ENCODE measurements at places on chromosomes 13 and 19.

DNA sequence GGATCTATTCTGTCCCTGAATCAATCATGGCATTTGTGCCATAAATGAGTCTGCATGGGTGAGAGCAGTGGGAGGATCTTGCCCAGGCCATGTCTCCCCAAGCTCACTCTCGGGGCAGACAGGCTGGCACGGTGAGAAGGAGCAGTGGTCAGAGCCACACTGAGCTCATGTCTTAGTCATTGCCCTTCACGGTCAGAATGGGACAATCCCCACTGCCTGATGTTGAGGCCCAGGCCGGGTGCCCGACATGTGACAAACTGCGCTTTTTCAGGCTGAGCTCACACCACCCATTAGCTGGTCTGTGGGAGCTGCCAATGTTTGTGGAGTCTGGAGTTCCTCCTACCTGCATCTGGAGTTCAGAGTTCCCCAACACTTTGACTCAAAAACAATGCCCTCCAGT is 481.9 kb downstream of the COG6 start:
- no peak for DNase-seq

DNA sequence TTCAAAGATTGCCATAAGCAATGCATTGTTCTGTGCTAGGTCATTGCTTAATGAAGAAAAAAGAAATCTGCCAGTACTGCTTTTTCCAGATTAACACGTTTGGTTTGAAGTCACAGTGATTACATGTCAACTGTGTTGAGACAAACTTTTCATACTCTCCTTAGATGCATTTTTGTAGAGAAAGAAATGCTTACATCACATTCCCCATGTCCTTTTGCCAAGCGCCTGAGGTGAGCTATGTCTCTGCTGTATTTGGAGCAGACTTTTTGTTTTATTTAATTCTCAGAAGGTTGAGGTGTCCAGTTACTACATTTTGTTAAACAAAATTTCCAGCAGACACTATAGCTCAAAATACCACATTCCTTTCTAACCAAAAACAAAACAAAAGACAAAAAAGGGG is 16.2 kb downstream of the LACC1 start:
- no peak for DNase-seq

GRCh38 chr19:15471639-15472101 is 7.3 kb upstream of the RASAL3 start:
- DNase-seq: no peak

DNA sequence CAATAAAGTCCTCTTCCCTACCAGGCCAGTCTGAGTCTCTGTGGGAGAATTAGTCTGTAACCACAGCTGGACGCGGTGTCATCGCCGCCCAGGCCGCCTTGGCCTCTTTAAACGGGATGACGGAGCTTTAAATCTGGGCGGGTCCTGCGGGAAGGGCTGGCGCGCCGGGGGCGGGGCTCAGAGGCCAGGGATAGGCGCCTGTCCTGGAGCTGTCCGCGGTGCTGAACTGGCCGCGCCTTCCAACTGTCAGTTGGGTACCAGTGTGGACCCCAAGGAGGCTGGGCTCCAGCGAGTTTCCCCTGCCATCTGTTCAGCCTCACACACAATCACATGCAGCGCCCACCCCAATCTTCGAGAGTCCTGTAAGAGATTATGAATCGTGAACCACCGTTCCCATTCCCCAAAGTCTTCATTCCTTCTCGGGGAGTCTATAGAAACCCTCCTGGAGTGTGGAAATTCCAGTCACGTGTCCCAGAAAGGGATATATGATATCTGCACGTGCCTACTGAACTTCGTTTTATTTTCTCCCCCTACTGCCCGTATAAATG is 11.5 kb downstream of the APLP1 start:
- peak; percentile 74 for DNase-seq

DNA sequence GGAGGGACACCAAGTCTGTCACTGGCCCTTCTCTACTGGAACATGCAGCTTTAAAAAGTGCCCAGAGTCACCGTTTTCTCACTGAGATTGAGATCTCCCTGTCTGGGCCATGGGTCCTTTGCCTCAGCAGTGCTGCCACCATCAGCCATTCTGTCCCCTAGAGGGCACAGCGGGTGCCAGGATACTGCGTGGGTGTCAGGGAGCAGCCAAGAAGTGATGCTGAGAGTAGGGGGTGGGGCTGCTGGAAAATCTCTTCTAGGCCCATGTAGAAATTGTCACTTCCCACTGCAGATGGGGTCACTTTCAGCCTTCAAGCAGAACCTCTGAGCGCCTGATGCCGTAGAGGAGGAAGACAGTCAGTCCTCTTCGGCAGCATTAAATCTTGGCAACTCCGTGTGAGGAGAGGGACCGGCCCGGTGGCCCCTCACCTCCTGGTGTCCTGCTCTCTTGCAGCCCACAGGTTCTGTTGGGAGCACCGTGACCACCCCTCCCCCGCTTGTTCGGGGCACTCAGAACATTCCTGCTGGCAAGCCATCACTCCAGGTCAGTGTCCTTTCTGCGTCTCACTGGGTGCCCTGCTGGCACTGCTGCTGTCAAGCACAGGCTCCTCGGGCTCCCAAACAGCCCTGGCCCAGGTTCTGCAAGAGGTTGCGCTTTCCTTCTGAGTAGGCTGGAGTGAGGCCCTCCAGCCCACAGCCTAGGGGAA is 21.4 kb downstream of the TSSK6 start:
- no peak for DNase-seq

DNA sequence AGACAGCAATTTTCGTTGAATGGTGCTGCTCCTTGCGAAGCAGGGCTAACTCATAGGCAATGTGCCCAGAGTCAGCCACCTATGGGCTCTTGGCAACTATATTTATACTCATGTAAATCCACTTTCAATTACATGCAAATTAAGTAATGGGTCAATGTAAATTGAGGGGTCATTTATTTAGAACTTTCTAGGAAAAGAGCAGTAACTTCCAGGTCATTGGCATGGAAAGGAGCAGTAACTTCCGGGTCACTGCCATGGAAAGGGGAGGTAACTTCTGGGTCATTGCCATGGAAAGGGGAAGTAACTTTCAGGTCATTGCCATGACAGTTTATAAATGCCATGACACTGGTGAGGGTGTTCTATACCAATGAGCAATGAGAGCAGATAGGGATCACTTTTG is 11.6 kb downstream of the KLK4 start:
- DNase-seq: no peak

- no peak for DNase-seq
Observed at GRCh38 chr13:33376212-33376611, 90.7 kb upstream of the STARD13 start.

- no peak for DNase-seq
Observed at GRCh38 chr13:99614465-99614885, 113.2 kb downstream of the TM9SF2 start.

- no peak for DNase-seq
Observed at GRCh38 chr13:25192052-25192451, 20.0 kb upstream of the AMER2 start.

GRCh38 chr13:99225078-99225477 is 24.4 kb downstream of the UBAC2 start:
- no peak for DNase-seq

GRCh38 chr19:58581227-58582141 is 8.3 kb upstream of the MZF1 start:
- peak; percentile 85 for DNase-seq

DNA sequence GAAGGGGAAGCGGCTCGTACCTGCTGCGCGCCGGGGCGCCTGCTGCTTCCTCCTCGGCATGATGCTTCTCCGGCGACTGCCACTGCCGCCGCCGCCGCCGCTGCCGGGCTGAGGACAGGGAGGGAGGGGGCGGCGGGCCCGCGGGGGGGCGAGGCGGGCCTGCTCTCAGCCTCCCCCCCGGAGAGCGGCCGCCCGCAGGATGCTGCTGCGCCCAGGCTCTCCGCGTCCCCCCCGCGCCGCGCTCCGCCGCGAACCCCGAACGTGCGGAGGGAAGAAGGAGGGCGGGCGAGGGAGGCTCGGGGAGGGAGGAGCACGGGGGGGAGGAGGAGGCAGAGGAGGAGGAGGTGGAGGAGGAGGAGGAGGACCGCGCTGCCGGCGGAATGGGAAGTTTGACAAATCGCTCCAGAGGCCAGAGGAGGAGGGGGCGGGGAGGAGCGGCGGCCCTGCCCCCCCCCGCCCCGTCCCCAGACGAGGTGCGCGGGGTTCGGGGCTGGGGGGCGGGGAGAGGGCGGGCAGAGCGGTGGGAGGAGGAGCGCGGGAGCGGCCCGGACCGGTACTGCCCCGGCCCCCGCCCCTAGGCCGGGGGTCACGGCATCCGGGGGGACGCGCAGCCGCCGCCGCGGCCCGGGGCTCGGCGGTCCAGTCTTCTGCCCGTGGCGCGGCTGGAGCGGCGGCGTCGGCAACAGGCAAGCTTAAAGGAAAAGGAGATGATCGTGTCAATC is at the start of gene TSHZ3:
Gene TSHZ3, minus strand, starts transcription at position 277 of the 722 bp plus-strand sequence. Its CDS starts 217 bp downstream, at position 60.
- DNase-seq: no peak

- DNase-seq: peak; percentile 40
Observed at GRCh38 chr19:2494447-2495129, 18.7 kb downstream of the GADD45B start.

- DNase-seq: peak; percentile 89
Observed at GRCh38 chr19:41353466-41354342, at the start of gene TGFB1. TGFB1 (minus strand) TSS chr19:41353922; CDS start chr19:41353044, 878 bp downstream.

DNA sequence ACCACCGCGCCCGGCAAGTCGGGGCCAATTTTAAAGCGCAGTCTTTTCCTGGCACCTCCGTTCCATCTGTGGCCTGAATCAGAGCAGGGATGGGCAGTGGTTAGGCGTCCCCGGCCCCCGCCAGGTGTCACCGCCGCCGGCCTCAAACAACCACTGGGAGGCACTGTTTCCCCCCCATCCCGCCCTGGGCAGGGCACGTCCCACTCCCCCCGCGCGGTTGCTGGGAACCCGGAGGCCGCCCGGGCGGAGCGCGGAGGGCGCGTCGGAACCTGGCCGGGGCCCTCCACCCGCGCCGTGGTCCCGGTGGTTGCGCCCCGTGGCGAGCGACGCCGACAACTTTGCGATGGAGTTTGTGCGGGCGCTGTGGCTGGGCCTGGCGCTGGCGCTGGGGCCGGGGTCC is at the start of gene GRIN3B:
Gene GRIN3B, plus strand, starts transcription at position 325 of the 400 bp plus-strand sequence. Its CDS starts 19 bp downstream, at position 344.
- peak; percentile 55 for DNase-seq

DNA sequence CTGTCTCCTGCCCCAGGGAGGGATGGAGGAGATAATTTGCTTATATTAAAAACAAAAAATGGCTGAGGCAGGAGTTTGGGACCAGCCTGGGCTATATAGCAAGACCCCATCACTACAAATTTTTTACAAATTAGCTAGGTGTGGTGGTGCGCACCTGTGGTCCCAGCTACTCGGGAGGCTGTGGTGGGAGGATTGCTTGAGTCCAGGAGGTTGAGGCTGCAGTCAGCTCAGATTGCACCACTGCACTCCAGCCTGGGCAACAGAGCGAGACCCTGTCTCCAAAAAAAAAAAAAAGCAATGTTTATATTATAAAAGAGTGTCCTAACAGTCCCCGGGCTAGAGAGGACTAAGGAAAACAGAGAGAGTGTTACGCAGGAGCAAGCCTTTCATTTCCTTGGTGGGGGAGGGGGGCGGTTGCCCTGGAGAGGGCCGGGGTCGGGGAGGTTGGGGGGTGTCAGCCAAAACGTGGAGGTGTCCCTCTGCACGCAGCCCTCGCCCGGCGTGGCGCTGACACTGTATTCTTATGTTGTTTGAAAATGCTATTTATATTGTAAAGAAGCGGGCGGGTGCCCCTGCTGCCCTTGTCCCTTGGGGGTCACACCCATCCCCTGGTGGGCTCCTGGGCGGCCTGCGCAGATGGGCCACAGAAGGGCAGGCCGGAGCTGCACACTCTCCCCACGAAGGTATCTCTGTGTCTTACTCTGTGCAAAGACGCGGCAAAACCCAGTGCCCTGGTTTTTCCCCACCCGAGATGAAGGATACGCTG is 184.0 kb downstream of the KDM4B start:
- DNase-seq: no peak

DNA sequence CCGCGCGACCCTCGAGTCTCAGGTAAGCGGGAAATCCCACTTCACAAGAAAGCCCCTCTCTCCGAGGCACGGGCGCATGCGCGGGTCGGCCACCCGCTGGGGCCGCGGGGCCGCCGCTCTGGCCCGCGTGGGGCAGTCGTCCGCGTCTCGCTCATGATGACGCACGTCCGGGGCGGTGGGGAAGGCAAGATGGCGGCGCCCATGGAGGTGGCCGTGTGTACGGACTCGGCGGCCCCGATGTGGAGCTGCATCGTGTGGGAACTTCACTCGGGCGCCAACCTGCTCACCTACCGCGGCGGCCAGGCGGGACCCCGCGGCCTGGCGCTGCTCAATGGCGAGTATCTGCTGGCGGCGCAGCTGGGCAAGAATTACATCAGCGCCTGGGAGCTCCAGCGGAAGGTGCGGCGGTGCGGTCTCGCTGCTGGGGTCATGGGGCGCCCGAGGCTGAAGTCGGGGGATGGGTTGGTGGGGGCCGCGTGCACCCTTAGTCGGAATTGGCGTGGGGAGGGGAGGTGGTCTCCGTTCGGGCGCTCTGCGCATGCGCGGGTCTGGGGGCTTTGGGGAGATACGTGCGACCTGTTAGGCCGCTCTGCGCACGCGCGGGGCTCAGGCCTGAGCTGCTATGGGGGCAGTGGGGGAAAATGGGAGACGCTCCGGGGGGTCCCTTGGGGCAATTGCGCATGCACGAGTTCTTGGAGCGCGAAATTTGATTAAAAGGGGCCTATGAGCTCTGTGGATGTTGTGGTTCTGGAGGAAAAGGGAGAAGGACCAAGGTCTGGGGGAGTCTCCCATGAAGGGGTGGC is at the start of gene WDR18:
Gene WDR18, plus strand, starts transcription at position 181 of the 803 bp plus-strand sequence. Its CDS starts 9 bp downstream, at position 190.
- DNase-seq: peak; percentile 86

GRCh38 chr19:6223461-6224307 is 56.1 kb downstream of the MLLT1 start:
- no peak for DNase-seq

DNA sequence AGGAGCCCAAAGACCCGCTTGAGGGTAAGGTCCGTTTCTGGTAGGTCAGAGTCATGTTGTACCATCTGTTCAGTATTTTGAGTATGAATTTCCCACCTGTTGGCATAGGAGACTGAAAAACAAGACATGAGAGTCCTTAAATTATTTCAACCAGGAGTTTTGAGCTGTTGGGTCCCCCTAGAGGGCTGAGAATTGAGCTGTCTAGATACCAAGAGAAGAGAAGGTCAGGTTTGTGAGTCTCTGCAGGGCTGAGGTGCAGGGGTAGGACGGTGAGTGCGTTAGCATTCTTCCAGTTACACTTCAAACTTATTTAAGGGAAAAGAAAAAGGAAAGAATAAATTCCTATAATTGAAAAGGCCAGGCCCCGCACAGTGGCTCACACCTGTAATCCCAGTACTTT is 5.0 kb downstream of the CBLC start:
- no peak for DNase-seq

DNA sequence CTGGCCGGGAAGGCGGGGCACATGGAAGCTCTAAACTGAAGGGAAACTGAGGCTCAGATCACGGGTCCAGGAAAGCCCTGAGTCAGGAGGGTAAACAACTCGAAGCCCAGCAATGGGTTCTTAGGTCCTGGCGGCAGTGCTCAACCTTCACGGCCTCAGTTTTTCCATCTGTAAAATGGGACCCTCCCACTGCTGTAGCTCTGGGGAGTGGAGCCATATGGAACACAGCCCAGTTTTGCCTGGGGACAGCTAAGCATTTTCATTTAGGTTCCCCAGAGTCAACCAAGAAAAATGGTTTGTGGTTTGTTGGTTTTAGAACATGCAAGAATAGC is 30.4 kb downstream of the CEBPG start:
- no peak for DNase-seq

Measured in stimulated activated CD8-positive, alpha-beta memory T cell treated with anti-CD3 and anti-CD28 coated beads, Interleukin-4, amount 100 ng/mL, for 24 hours (primary cell).